ENCODE measurements at places on chromosomes 12 and 14.

- no peak for DNase-seq
These were observed 155.1 kb downstream of the CEP83 start for GRCh38 chr12:94304566-94305061.

DNA sequence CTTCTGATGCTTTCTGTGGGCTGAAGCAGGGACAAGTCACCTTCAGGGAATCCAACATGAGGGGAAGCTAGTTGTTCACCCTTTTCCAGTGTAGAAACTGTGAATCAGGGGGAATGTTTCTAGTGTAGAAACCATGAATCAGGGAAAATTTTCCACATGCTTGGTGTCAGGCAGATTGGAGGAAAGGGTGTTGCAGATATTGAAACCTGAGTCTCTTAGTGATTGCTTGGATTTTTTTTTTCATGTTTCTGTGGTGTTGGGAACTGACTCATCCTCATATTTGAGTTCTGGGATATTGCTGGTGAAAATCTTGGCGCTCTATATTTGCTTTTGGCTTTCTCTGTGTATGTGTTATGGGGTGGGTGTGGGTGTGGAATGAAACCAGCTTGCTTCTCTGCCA, 144.5 kb upstream of the FBXO33 start:
- DNase-seq: no peak

- no peak for DNase-seq
These were observed 39.0 kb upstream of the TC2N start for GRCh38 chr14:91906374-91906773.

DNA sequence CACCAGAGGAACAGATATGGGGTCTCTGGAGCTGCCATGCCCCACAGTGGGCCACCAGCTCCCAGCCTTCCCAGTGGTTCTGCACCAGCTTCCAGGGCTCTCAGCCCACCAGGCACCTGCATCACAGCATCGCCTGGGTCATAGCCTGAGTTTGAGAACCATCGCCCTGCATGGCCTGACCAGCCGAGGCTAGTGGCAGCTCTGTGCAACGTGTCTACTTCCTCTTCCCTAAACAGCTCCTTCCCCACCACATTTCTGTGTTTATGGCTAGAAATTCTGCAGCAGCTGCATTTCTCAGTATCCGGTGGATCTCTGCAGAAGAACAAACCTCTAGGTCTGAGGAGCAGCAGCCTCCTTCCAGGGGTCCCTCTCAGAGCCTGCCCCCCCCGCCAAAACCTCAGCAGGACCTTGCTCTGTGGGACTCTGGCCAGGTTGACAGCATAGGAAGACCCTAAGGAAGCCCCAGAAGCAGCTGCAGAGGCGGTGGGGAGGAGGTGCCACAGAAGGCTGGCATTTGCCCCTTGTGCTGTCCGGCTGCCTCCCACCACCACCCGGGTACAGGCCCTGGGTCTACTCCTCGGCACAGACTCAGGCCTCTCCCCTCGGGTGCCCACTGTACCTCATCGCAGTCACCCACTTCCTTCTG, 47.7 kb downstream of the PSMA6 start:
- DNase-seq: no peak

DNA sequence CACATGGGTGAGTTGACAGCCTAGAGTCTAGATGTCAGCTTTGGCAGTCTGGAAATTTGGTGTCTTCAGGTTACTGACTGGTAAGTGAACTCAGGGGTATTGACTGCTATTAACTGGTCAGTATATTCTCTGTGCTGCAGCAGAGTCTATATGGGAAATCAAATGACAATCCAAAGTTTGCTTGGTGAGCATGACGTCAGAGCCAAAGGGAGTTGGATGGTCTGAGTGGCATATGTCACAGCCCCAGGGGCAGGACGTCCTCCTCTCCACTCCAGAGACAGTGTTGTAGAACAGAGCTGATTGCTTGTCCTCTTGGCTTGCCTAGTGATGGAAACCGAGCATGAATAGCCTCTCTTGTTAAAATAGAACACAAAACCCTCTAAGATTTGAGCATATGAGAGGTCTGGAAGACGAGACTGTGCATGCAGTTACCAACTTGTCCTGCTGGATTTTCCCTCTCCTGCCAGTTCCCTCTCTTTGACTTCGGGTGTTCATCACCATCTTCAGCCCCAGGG, 3.3 kb upstream of the TBC1D30 start:
- no peak for DNase-seq

GRCh38 chr12:94265966-94266745, 117.8 kb downstream of the PLXNC1 start:
- DNase-seq: no peak

GRCh38 chr14:52413729-52414408, 99.8 kb downstream of the PTGER2 start:
- no peak for DNase-seq
